Fibroblast of skin of abdomen (primary cell): ENCODE measurements at places on chromosomes 7 and 10.
A peak's percentile ranks its signal among the peaks of the same experiment; 100 is the strongest.

- DNase-seq = no peak
Measured at GRCh38 chr10:81576336-81576735, 298.7 kb upstream of the NRG3 start.

- no peak for DNase-seq
Measured at GRCh38 chr7:2523941-2524807, 4.6 kb downstream of the LFNG start.

DNA sequence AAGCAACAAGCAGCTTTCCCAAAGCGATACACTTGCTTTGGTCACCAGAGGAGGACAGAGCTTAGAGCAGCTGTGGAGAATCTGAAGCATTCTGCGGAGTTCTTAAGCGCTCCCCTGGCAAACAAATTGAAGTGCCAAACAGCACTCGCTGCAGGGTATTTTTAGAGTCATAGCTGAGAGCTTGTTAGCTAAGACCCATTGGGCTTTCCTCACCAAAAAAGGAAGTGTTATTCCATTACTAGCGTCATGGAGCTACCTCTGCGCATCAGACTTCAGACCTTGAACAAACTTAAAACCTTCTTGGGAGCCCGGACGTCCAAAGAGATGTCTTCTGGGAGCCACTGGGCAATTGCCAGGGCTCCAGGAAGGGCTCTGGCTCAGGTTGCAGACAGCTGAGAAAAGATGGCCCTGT, 23.2 kb upstream of the BMPR1A start:
- no peak for DNase-seq

DNA sequence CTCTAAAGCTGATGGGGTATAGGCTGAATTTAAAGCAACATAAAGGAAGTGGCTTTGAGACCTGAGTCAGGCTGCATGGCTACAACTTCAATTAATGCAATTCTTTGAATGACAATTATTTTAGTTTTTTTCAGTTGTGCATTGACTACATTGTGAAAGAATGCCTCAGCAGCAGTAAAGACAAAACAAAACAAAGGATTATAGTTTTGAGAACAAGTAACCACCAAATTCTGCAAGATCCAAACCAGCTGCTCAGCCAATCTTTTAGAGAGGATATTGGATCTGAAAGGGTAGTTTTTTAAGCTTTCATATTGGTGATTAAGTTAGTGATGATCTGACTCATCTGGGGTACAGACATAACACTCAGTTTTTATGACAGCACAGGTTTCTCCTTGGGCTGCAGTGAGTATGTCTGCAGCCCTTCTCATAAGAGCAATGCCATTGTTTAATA, 40.6 kb upstream of the ABCA13 start:
- DNase-seq = peak; percentile 89

GRCh38 chr7:131012477-131013031, 278.5 kb upstream of the KLF14 start:
- DNase-seq = no peak

DNA sequence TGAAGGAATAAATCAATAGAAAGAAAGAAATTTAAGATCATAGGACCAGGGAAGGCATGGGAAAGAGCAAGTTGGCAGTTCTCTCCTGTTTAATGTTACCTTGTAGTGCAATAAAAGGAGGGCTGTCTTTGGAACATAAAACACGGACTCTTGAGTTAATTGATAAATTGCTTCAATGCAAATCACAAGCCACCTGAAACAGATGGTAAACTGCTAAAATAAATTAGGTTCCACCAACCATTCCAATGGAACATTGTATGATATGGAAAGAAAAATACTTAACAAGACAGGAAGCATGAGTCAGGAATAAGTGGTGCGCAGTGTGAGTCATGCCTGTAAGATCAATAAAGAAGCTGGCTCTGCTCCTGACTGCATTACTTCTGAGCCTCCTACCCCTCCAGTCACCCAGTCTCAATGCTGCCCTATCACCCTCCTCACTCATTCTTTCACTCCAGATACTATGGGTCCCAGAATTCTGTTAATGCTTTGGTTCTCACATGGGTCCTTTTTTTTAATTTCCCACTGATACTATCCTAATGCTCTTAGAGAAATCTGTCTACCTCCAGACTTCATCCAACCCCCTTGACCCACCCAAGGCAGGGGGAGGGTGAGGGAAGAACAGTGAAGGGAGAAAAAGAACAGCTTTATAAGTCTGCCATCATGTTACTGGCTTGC, 78.9 kb downstream of the LRRC17 start:
- DNase-seq = peak; percentile 96

DNA sequence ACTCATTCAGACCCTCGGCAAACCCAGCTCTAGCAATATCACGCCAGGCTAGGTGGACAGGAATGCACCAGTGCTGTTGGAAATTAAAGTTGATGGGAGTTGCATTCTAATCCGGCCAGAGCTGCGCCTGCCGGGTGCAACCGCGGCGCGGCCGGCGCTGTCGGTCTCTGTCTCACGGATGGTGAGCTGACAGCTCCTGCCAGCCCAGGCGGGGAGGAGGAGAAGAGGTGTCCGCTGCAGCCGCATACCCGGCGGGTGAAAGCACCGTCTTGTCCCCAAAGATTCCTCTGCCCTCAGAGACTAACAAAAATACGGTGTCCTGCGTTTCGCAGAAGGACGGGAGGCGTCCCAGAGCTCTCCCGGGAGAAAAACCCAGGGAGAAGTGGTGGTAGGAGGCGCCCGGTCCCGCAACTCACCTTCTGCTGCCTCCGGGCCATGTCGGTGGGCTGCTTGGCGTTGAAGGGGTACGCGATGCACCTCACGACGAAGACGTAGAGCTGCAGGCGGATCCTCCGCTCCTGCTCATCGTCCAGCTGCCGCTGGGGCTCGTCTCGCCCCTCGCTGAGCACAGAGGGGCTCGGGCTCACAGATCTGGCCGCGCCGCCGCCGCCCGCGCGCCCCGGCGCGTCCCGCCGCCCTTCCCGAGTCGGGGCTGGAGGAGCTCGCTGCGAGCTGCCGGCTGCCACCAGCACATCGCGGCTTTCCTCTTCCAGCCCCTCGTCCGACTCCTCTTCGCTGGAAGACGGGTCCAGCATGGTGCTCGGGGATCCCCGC, 490 bp downstream of the CADPS2 start:
- peak; percentile 16 for DNase-seq

DNA sequence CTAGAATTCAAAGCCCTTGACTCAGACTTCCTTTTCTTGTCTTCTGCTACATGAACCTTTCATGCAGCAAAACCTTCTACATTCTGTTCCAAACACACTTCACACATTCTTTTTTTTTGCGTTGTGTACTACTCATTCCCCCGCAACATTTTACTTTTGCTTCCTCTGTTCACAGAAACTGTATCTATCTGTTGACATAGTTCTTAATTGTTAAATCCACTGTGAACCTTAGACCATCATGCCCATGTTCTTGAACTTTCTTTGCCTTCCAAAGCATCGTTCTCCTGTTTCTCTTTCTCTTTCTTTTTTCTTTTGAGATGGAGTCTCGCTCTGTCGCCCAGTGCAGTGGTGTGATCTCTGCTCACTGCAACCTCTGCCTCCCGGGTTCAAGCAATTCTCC, 14.2 kb downstream of the CCSER2 start:
- no peak for DNase-seq

DNA sequence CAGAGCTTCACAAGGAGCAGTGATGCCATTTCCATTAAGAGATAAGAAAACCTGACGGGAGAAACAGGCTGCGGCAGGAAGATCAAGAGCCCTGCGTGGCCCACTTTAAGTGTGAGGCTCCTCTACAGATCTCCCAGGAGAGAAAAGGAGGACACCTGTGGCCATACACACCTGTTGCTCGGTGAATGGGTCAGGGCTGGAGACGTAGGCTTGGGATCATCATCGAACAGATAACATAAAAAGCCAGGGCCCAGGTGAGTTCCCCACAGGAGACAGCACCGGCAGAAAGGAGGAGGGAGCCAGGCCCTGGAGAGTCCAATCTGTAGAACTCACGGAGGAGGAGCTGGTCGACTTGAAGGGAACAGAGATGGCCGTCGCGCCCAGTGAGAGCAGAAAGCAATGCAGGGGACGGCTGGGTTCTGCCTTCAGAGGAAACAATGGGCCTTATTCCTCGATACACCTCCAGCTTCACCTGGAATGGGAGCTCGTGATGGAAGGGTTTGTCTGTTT, 556.8 kb downstream of the DNAJB6 start:
- no peak for DNase-seq

DNA sequence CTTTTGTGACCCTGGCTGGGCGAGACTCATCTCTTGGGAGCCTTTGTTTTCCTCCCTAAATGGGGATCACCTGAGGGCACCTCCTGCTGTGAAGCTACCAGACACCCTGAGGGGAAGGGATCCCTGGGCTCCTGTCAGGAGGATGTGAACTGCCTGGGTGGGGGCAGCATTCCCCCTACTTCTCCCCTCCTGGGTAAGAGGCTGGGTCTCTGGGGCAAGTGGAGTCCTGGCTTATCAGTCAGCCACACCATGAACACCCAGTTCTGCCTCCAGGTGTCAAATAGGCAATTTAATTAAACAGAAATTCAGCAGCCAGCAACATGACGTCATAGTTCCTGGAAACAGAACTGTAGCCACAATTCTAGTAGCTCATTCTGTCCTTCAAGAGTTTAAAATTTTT, 97.7 kb upstream of the RET start:
- DNase-seq = no peak

- DNase-seq = no peak
Measured at GRCh38 chr7:76216381-76217082, 14.8 kb downstream of the SRRM3 start.

DNA sequence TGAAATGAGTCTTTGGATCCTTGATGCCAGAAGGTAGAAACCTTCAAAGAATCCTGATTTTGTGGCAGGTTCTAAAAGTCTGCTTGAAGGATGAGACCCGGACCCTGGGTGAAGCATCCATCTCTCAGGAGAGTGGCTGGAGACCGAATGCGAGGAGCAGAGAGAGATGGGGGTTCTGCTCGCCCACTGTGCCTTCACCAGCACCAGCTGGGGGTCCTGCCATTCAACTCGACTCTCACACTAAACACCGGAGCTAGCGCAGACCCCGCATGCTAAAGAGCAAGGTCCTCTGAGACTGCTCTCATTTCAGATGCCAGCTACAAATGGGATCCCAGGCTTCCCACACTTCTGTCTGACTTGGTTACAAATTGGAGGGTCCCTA, 218.4 kb downstream of the GLRX3 start:
- no peak for DNase-seq

DNA sequence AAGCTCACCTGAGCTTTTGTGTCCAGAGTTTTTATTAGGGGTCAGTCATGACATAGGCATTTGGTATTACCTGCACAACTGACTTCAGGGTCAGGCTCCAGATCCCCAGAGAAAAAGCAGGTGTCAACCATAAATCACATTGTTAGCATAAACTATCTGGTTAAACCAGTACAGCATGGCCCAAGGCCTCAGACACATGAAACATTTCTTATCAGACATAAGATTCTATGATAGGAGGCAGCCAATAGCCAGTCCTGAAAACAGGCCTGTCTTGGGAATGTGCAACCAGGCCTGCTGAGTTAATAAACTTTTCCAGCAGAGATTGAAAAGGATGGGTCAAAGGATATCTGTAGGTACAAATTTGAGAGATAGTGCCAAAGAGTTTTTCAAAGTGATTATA, 116.1 kb downstream of the TPST1 start:
- DNase-seq = no peak

DNA sequence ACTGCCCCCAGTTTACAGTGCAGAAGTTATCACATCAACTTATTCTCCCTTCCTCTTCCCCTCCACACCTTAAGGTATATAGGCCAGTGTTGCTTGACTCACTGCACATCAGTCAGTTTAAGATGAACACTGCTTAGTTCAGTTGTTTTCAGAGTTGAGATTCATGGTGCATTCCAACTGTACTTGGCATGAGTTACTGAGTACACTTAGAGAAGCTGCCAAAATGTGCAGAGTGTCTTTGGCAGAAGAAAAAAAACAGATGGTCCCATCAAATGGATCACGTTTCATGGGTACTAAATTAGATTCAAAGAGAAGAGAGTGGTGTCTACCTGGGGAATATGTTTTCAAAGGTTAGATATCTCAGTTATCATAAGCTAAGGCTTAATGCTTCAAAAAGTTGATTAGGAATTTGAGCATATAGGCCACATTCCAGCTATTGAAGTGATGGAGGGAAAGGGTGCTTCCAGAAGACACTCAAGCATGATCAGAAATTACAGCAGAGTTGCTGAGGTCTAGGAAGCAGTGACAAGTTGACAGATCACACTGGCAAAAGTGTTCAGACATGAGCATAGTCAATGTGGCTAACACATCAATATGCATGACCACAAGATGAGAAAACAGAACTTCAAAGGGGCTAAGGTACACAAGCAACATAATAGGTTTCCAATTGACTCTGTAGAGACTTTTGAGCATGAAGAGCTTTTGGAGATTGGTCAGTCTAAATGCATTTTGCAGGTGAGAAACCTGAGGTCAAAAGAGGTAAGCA, 579.2 kb upstream of the CELF2 start:
- no peak for DNase-seq

DNA sequence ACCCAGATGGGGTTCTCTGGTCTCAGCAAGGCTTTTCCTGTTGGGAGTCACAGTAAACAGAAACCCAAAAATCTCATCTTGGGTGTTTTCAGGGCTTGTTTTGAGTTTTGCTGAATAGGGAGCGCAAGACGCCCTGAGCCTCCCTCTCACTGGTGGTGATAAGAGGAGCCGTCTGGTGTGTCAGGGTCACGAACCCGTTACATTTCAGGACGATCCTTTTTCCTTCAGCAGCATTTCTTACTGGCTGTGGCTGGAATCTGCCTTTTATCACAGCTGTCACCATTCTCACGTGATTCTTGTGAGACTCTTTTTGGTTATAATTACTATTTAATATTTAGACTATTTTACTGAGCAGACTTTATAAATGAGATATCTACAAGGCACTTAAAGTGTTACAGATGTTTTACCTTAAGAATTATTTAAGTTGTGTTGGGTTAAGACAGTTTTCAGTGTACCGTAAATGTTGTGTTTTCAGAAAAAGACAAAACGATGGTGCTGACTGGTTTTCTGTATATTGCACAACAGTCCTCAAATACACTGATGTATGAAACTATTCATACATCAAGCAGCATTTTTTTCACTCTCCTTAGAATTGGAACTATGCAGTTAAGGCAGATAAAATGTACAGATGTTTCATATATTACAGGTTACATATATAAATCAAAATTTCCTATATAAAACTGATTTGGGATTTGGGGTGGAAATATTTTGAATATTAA, 2.2 kb upstream of the GET4 start:
- DNase-seq = no peak

DNA sequence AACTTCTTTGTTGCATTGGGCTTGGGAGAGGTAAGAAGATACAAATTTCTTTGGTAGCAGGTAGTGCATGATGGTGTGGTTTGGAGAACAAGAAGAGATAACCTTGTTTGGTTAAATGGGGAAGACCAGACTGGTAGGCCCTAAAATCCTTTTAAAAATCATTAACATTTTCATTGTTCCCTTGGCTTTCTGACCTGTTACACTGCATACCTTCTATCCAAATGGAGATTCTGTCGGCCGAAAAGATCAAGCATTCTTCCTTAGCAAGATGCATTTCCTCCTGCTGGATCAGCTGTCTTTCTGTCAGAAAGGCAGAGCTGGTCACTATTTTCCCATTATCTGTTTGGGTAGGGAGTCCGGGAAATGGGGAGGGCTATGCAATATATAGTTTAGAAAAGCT, 33.7 kb downstream of the AGK start:
- DNase-seq = no peak
